IMR-90 (cell line): ENCODE measurements at places on chromosomes 4 and X. TPM values are rescaled to one million over a fixed set of nuclear protein-coding genes. Genes with fewer than 3 reads are reported as not detected.

DNA sequence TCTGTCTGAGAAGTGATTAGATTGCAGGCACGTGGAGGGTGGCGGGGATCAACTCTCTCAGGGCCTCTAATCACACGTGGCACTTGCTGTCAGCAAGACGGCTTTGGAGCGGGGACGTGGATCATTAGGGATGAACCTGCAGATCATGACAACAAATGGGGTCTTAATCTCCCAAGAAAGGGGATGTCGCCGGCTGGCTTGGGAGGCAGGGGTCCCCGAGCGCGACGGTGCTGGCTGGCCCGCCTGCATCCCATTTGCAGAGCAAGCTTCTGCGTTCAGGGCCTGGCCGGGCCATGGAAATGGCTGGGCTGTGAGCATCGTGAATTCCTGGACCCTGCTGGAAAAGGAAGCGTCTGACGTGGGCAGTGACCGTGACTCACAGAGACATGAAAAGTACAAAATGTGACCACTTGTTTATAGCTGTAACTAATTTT lies 85.1 kb upstream of the SHOX start:
- no peak for DNase-seq

DNA sequence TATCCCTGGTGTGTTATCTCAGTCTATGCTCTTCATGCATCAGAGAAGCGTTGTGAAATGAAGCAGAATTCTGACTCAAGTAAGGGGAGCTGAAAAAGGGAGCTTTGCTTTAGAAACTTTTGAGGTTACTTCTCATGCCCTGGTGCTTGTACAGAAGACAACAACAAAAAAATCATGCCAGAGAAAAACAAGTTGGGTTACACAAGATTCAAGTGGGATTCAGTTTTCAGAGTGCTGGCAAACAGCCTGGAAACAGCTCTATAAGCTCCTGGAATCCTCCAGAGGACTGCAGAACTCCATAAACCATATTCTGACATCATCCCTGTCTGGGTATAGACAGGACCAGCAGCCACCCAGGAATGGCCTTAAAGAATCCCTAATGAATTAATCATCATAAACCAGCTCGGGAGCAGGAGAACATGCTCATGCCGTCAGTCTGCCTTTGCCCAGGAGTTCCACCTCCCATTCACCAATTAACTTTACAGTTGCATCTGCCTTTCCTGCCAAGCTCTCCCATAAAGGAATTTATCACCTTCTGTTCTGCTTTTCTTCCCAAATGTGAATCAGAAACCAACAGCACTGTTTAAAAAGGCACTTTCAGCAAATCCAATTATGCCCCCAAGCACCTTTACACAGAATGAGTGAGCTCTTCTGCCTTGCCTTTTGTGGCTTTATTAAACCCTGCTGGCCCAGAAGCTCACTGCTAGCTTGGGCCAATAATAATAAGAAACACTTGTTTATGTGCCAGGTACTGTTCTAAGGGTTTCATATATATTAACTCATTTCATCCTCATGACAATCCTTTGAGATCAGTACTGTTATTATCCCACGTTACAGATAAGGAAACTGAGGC lies 54.5 kb upstream of the FBXW7 start:
- DNase-seq: peak; percentile 89

DNA sequence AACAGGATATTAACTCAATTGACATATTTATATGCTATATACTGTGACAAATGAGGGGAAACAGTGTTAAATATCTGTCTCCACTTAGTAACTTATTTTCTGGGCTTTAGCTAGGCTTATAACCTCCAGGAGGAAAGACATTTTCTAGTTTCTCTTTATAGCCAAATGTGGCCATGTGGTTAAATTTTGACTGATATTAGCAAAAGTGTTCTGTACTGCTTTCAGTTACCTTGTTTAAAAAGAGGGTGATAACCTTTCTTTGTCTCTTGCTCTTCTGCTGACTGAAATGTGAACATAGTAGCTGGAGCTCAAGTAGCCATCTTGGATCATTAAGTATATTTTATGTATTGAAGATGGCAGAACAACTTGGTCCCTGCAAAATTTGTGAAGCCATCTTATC lies 253.7 kb downstream of the PDHA2 start:
- DNase-seq: no peak

- peak; percentile 2 for DNase-seq
These were observed 1.1 kb upstream of the DKK2 start for GRCh38 chr4:107037199-107037584.

GRCh38 chr4:37873386-37873785 lies 17.5 kb upstream of the TBC1D1 start:
- DNase-seq: peak; percentile 75

Gene UGT2A1
- total RNA-seq: not detected in 2 replicates

Gene BEND2
- total RNA-seq: not detected in 2 replicates

Gene PCDH10
- 0.90 and 1.4 TPM in 2 replicates for total RNA-seq

Gene MAGEA10
- total RNA-seq: not detected in 2 replicates

Gene ZNF827
- 6.6 and 6.7 TPM in 2 replicates for total RNA-seq

Gene ERVMER34-1
- total RNA-seq: not detected in 2 replicates

Gene TBX22
- total RNA-seq: not detected in 2 replicates

Gene PAK3
- 0.36 and 0.56 TPM in 2 replicates for total RNA-seq

Gene NUDT11
- total RNA-seq: 13.8 and 19.2 TPM in 2 replicates

Gene TCP11X2
- total RNA-seq: not detected in 2 replicates

Gene RHOXF2
- total RNA-seq: not detected in 2 replicates
